ENCODE measurements at places on chromosomes 2 and 18.

DNA sequence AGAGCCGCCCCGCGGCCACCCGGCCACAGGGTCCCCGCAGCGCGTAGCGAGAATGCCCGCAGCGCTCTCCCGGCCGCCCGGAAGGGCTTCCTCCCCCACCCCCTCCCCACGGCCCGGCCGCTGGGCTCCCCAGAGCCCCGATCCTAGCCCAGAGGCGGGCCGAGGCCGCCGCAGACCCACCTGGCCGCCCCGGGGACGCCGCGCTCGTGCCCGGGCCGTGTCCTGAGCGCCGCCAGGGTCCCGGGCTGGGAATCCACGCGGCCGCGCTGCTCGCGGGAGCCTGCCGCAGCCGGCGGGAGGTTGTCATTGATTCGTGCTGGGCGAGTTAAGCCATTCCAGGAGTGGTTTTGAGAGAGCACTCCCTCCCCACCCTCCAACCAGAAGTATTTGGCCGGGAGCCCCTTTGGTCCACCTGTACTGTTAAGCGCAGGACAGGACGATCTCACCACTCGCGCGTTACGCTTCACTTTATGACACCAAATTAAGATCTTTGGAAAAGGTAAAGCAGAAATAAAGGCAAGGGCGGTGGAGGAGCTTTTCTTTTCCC is 206.4 kb upstream of the SMAD2 start:
- DNase-seq: no peak

GRCh38 chr2:149562324-149562723 is 25.3 kb downstream of the MMADHC start:
- peak; percentile 48 for DNase-seq

GRCh38 chr2:102110596-102111334 is 31.8 kb upstream of the IL1R1 start:
- no peak for DNase-seq

GRCh38 chr2:66032226-66032775 is 402.6 kb upstream of the MEIS1 start:
- no peak for DNase-seq

GRCh38 chr2:33222309-33222708 is 254.1 kb upstream of the RASGRP3 start:
- DNase-seq: no peak

GRCh38 chr2:19868701-19869580 is 32.8 kb downstream of the TTC32 start:
- DNase-seq: no peak

GRCh38 chr2:95012881-95013550 is 12.5 kb upstream of the MAL start:
- no peak for DNase-seq

GRCh38 chr2:215793747-215794595 is 219.4 kb downstream of the MREG start:
- DNase-seq: peak; percentile 97

DNA sequence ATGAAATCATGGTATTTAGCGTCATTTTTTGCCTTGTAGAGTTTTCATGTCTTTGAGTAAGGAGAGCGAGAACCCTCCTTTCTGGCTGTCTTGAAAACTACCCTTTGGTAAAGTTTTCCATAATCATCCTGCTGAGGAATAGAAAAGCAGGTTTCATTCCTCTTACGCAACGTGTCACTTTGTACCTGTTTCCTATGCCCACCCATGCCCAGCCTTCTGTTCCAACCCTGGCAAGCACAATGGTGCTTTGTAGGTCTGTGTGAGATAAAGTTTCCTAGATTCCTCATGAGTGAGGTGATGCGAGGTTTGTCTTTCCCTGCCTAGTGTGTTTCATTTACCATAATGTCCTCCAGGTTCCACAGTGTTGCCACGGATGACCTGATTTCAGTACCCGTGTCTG is 29.3 kb downstream of the CCDC74A start:
- no peak for DNase-seq

DNA sequence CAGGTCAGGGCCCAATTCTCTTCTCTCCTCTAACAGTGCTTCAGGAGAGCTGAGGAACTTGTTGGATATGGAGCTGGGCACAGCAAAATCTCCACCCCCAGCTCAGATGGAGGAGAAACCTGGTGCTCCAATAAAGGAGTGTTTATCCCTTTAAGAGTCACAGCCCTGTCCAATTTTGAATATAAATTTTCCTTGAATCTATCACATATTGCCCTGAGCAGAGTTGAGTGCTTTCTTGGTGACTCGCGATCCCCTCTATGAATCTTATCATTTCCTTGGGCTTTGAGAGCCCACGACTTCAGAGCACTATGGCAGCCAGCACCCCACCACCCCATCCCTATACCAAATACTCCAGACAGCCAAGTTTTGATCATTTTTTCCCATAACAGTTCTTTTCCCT is 34.4 kb upstream of the SMAD7 start:
- no peak for DNase-seq

- peak; percentile 30 for DNase-seq
These were observed 61.3 kb downstream of the EFEMP1 start for GRCh38 chr2:55862246-55862645.

DNA sequence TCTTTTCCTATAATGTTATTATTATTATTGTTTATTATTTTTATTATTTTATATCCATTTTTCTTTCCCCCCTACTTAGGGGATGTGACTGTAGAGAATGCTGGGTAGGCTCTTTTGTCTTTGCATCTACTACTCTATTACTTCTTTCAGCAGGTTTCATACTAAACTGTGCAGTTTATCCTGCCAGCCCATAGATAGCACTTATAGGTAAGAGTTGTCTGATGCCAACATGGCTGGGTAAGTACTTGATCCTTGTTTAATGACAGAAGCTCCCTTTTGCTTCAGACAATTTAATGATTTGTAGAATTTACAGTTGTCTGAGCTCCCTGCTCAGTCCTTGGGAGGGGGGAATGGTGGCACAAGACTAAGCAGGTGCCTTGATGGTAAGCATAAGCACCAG is 262.9 kb upstream of the CDH2 start:
- DNase-seq: peak; percentile 14

Data from OCI-M1 (cell line).